ENCODE measurements at places on chromosomes 7 and 10.

- DNase-seq, result no peak
Measured at GRCh38 chr10:67864607-67865371, 19.7 kb upstream of the SIRT1 start.

DNA sequence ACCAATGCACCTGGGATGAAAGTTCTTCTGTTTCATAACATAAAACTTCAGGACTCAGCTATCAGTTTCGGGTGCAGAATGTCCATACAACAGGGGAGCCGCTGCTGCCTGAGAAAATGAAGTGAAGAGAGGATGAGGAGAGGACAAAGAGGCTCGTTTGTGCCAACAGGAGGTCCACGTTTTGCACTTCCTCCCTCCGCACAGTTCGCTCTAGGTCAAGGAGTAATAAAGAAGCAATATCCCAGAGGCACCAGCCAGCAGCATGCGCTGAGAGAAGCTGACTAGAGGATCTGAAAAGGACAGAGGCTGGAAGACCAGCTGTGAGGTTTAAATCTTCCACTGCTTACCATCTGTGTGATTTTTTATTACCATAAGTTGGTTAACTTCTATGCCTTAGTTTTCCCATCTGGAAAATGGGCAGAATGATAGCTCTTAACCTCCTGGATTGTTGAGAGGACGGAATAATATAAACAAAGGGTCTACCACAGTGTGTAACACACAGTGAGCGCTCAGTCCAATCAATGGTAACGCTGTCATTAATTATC, 709 bp downstream of the GPAM start:
- DNase-seq, result no peak

DNA sequence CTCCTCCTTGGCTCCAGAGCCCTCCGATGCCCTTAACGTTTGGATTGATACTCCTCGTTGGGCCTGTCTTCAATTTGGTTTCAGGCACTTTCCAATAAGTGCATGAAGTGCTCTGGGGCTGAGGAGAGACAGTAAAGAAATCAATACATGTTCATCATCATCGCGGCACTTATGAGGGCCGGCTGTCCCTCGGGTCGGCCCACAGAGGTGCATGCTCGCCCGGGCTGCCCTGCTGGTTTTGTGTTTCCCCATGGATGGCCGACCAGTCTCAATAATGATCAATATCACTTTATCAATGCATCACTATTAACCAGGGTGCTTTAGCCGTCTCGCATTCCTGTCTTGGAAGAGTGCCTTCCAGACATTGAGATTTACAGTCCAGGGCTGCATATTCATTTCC, 154.2 kb downstream of the EBF3 start:
- no peak for DNase-seq

DNA sequence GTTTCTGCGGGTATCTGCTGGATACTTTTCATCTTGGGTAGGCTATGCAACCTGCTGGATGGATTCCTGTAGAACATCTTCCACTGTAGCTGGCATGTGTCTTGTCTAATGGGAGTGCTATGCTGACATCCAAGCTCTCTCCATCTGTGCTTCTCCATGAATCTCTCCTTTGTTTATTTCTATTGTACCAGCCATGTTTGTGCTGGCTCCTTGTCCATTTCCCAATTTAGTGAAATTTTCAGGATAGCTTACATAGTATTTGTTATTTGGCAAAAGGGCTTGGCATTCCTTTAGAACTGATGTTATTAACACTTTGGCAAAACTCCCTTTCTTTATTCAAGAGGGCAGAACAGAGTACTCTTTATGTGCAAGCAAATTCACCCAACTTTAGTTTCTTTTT, 198.0 kb downstream of the CSTF2T start:
- no peak for DNase-seq

DNA sequence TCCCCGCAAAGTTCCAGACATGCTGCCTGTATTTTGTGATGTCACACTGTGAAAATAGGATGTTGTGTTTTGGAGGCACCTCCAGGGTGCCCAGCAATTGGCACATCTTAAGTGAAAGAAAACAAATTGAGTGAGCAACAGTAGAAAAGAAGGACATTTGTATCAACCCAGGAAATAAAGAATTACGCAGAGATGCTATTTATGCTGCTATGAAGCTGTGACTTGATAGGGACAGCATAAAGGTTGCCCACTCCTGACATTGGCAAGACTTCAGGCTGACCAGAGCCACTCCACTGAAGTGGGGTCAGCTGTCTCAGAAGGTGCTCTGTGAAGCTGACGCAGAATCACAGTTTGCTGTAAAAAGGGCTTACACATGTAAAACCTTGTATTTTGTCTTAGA, 729.9 kb upstream of the GALNT17 start:
- DNase-seq, result no peak

DNA sequence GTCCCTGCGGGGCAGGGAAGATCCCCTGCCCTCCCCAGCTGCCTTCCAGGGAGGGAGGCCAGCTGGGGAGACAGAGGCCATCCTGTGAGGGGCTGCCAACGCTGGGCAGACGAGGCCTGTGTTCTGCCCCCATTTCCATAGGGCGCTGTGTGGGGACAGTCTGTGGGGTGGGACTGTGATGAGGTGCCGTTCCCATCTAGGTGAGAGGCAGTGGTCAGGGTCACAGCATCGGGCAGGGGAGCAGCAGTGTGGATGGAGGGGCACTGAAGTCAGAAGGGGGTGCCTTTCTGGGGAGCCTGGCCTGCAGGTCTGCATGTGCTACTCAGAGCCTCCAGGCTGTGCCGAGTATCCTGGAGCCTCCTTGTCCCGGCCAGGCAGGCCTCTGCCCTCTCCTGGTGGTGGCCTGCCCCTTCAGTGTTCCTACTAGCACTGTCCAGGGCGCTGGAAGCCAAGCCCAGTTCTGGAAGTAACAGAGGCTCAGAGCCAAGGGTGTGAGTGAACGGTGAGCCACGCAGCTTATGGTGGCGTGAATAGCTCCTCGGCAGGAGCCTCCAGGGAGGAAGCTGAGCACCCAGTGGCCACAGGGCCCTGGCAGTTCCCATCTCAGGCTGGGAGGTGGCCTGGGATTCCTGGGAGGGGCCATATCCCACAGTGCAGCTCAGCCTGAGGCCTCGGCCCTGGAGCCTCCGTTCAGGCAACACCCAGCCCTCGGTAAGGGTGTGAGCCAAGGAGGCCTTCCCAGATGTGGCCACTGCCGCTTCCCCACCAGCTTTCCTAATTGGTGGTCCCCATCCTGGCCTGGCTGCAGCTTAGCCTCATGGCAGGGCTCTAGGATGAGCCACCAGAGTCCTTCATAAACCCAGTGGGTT, 23.3 kb upstream of the CSGALNACT2 start:
- no peak for DNase-seq

- no peak for DNase-seq
Measured at GRCh38 chr7:29319719-29320521, 125.3 kb downstream of the CHN2 start.

DNA sequence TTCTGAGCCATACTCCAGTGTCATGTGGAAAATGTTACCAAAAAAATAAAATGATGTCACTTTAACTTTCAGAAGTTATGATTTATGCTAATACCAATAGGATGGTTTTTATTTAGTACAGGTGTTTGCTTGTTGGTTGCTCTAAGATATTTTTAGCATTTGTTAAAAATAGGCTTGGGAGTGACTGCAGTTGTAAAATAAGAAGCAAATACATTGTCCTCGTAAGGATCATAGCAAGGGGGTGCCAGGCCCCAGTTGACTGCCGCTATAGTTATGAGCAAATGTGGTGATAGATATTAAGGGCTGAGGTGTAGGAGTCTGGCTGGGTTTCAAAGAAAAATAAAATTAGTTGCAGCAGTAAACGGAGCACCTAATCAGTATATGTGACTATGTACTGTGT, 354.4 kb upstream of the BMPER start:
- DNase-seq, result no peak

DNA sequence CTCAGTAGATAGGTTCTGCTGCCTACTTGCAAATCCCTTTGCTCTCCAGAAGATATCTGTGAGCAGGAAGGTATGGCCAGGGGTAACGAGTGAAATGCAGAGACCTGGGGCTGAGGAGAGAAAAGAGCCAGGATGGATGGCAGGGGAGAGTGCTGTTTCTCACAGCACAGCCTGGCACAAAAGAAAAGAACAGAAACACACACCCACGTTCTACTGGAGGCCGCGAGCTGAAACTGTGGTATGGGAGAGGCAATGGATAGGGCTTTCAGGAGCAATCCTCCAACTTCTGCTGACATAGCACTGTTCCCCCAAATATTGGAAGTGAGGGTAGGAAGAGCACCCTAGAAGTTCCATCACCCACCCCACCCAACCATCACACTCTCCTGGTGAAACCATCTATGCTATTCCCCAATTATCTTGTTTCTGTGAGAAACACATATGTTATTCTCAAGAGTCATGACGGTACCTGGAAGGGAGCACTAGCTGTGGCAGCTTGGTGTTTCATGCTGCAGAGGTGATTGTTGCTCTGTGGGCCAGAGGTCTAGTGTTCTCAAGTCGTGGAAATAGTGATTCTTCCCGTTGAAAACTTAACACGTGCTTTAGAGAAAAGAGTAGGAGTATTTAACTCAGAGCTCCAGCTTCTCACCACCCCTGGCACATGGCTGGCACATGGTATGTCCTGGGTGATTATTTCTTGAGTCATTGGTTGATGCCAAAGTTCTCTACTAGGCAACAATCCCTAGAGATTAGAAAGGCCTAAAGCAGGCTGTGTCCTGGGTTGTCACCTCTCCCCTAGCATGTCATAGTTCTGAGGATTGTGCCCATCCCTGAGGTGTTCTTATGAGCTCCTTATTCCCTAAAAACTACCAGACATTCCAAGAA, 198.3 kb downstream of the PLXNA4 start:
- no peak for DNase-seq

- DNase-seq, result no peak
Measured at GRCh38 chr7:101884671-101885596, 67.5 kb downstream of the CUX1 start.

- DNase-seq, result no peak
Measured at GRCh38 chr7:87797798-87798403, 78.3 kb downstream of the SLC25A40 start.
